Erythroblast (primary cell): ENCODE measurements at places on chromosomes 11 and 22.

DNA sequence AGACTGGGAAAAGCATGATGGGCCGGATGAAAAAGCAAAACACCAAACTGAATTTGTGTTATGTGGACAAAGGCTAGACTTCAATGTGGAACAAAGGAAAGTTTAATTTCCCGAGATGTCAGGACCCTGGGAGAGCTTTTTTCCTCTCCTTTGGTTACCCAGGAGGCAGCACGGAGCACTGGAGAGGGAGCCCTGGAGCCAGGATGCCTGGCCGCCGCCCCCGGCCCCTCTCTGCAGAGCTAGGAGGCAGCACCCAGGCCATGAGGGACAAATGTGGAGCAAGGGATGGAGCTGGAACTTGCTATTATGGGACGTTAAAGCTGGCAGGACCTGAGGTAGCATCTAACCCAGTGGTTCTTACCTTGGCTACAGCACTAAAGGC is 108.9 kb downstream of the MORC2 start:
- no peak for DNase-seq

- DNase-seq: no peak
These were observed 55.3 kb upstream of the GCAT start for GRCh38 chr22:37752189-37753087.

GRCh38 chr22:48238284-48238915 is 1476.0 kb downstream of the TBC1D22A start:
- no peak for DNase-seq

- no peak for DNase-seq
These were observed 13.2 kb upstream of the C1QTNF4 start for GRCh38 chr11:47607380-47607779.

DNA sequence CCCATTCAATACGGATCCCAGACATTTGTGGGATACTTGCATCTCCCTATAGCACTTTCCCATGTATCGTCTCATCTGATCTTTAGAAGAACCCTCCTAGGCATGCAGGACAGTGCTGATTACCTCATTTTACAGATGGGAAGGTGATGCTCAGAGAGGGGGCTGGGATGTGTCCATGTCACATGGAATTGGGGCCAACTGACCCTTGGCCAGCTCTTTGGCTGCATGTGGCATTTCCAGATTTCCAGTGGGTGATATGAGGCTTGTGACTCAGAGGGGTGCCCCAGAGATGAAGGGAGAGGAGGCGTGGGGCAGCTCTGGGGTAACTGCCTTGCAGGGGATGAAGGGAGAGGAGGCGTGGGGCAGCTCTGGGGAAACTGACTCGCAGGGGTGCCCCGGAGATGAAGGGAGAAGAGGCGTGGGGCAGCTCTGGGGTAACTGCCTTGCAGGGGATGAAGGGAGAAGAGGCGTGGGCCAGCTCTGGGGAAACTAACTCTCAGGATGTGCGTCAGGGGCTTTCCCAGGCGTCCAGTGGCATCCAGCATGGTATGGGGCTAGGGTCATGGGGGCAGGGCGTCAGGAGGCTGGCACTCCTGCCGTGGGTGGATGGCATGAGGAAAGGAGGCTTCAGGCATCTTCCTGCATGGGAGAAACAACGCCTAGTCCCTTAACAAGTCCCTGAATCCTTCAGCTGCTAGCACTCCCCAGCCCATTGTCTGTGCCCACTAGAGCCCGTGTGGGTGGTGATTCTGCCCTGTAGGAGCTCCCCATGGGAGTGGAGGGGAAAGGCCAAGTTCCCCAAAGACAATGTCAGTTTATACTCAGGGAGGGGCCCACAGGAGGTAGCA is 11.9 kb upstream of the CERK start:
- DNase-seq: no peak

DNA sequence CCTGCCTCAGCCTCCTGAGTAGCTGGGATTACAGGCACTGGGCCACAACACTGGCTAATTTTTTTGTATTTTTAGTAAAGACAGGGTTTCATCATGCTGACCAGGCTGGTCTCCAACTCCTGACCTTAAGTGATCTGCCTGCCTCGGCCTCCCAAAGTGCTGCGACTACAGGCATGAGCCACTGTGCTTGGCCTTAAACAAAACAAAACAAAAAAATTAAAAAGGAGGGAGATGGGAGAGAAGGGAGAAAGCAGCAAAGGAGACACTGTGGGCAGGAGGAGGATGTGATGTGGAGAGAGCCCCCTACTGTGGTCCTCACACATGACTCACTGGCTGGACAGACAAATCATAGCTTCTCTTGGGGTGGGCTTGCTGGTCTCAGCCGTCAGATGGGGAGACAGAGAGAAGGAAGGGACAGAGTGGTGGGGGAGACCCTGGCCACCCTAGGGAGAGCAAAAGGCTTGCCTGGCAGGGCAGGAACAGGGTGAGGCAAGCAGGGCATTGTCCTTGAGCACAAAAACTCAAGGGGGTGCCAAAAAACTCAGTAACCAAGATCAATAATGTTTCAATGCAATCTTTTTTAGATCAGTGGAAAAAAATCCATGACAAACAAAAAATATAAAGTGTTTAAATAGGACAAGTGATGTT is 31.6 kb downstream of the TPST2 start:
- no peak for DNase-seq

GRCh38 chr11:19808076-19808911 is 95.7 kb downstream of the NAV2 start:
- DNase-seq: no peak

- DNase-seq: peak; percentile 78
These were observed 27.4 kb upstream of the MALAT1 start for GRCh38 chr11:65471447-65471891.

DNA sequence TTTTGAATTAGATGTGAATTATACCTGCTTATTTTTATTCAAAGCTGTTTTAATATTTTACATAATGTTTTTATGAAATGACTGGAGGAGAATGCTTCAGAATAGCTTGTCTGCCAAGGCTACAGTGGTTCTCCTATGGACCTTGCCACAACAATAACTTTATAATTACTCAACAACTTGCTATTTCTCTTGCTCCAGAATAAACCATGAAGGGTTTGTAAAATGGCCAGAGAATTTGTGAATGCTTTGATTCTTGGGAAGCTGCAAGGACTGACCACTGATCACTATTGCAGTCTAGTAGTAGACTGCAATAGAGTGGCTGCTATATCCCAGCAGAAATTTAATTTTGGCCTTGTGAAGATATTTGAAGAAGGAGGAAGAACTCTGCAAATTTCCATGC is 199.7 kb downstream of the FAT3 start:
- DNase-seq: no peak

DNA sequence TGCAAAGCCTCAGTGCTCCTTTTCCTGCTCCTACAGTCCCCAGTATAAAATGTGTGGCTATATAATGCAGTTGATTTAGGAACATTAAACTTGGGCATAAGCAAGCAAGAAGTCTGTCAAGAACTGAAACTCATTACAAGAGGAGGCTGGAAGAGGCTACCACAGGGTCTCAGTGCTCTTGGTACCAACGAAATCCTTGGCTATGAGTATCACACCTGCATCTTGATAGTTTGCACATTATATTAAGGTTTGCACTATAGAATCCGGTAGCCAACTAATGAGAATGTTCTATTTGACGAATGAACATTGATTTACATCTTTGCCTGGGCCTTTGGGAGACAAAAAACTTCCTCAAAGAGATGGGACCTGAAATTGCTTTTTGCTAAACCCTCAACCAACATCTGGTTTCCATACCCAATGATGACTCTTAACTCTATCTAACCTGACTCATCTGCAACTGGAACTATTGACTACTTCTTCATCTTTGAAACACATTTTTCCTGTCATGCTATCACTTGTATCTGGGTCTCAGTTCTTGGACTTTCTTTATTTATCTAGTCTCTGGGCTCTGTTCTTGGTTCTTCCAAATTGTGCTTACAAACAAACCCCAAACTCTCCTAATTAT is 207.2 kb upstream of the CTSC start:
- DNase-seq: no peak

- no peak for DNase-seq
These were observed 92.9 kb upstream of the USP47 start for GRCh38 chr11:11748706-11749365.

- no peak for DNase-seq
These were observed 19.4 kb upstream of the LMO1 start for GRCh38 chr11:8283100-8283464.

- DNase-seq: no peak
These were observed 9.3 kb downstream of the UPK3A start for GRCh38 chr22:45294030-45294429.

- peak; percentile 40 for DNase-seq
These were observed 8.3 kb upstream of the SLC39A13 start for GRCh38 chr11:47399860-47400767.

DNA sequence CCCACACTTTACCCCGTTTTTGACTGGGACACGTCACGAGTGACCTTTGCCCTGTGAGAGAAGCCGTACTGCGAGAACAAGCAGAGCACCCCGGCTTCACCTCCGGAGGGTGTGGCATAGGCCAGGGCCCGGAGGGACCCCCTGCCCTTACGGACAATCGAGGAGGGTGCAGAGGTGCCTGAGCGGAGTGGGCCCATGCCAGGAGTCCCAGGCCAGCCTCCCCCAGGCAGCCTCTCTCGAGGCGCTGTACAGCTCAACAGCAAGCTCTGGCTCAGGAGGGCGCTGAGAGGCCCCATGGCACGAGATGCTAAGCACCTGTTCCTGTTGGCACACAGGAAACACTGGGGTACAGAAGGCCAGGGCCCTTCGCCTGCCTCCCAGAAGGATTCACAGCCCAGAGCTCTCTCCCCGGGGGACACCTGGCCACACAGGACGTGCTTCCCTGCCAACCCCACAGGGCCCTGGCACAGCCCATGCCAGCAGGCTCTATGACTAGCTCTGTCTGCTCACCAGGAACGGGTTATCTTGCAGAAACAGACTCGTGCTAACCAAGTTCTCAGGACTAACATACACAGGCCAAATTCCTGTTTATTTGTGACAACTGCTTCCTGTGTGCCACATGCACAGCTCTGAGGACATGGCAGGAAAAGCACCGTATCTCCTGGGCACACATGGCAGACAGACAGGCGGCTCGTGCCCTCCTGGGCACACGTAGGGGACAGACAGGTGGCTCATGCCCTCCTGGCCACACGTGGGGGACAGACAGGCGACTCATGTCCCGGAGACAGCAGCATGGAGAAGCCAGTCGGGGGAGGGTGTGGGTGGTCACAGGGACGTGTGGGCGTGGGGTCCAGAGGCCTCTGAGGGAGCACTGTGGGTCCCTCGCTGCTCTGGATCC is 11.6 kb downstream of the TOLLIP start:
- DNase-seq: no peak

GRCh38 chr22:45896964-45897538 is 79.9 kb downstream of the WNT7B start:
- DNase-seq: no peak

- DNase-seq: no peak
These were observed 245.1 kb upstream of the ARHGAP42 start for GRCh38 chr11:100442017-100442416.

- no peak for DNase-seq
These were observed 7.2 kb downstream of the ARSA start for GRCh38 chr22:50620593-50621355.

- peak; percentile 71 for DNase-seq
These were observed 5.5 kb downstream of the B3GNT6 start for GRCh38 chr11:77039491-77040400.

DNA sequence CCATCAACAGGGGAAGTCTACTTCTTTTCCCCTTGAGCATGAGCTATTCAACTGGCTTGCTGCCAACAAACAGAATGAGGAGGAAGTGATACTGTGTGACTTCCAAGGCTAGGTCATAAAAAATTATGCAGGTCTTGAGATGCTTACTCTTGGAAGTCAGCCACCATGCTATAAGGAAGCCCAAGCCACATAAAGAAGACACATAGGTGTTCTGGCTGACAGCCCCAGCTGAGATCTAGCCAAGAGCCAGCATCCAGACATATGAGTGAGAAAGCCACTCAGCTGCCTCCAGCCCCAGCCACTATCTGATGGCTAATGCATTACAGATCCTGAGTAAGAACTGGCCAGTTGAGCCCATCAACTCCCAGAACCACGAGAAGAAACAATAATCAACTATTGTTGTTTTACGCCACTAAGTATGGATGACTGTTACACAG is 31.0 kb upstream of the PPP2R1B start:
- DNase-seq: peak; percentile 46

DNA sequence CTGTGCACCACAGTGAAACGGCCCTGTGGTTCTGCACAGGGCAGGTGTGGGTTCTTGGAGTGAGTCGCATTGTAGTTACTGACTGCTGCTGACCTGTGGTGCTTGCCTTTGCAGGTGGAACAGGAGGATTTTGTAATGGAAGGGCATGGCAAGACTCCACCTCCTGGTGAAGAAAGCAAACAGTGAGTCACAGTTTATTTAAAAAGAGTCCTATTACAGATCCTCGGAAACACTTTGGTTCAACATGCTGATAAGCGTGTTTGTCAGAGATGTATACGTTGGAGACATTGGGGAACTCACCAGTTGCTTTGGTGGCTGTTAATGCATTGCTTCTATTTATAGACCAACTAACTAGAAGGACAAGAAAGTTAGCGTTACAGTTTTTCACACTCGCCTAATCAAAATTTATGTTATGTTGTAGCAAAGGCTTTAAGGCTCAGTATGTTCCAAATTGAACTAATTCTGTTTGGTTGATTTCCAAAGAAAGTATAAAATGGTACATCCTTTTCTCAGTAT is 21.7 kb upstream of the TNRC6B start:
- peak; percentile 59 for DNase-seq

- DNase-seq: no peak
These were observed 18.5 kb downstream of the SLC35F2 start for GRCh38 chr11:107840129-107840484.

DNA sequence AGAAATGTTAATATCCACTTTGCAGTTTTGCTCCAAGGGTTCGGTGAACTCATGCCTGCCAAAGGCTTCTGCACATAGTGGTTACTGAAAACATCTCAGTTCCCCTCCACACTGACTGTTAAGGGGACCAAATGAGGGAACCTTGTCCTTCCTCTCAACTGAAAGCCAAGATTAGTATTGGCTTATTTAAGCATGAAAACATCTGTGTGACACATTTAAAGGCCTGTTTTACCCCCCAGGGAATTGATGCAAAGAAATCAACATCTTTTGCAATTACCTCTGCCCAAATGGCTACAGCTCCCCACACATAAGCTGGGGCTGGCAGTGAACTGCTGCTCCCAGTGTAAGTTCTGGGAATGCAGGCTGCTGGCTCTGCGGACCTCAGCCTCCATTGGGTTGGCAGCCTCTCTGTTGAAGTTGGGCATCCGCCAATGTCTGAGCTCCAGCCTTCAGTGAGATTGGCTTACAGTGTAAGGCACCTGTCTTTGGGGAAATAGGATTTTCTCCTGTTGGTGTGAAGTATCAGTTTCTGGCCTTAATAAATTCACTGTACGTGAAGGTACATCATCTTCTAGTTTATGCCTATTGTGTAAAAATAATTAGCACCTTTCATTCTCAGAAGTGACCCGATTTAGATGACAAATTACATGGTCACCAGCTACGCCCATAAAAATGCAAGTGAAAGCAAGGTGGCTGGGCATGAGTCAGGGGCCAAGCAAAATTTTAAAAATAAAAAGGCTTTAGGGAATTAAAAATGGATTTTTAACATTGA is 213.4 kb upstream of the SYN3 start:
- no peak for DNase-seq

- no peak for DNase-seq
These were observed 31.1 kb downstream of the CD6 start for GRCh38 chr11:61002598-61002997.

GRCh38 chr11:39932966-39933365 is 1526.5 kb downstream of the LRRC4C start:
- DNase-seq: no peak
